Smooth muscle cell of the coronary artery (primary cell): ENCODE measurements at places on chromosomes 12 and 14. TPM values are rescaled to one million over a fixed set of nuclear protein-coding genes. Genes with fewer than 3 reads are reported as not detected.

The CCDC177 gene
- total RNA-seq: under 0.01 TPM in 1 of 2 replicates, not detected in the other

The FOXN4 gene
- total RNA-seq: not detected in 2 replicates

The C2CD5 gene
- total RNA-seq: 11.9 and 21.2 TPM in 2 replicates

The NUMB gene
- total RNA-seq: 19.1 and 35.3 TPM in 2 replicates

The HIGD1C gene
- total RNA-seq: not detected in 2 replicates

The AQP6 gene
- under 0.01 TPM in 1 of 2 replicates, not detected in the other for total RNA-seq

The DPPA3 gene
- total RNA-seq: not detected in 2 replicates

The KLRD1 gene
- under 0.01 TPM in 2 replicates for total RNA-seq

The FLVCR2 gene
- 0.08 and 2.1 TPM in 2 replicates for total RNA-seq
